ENCODE measurements at places on chromosomes 7 and 10.

- DNase-seq: no peak
Observed at GRCh38 chr7:30998180-30998579, 34.4 kb downstream of the GHRHR start.

DNA sequence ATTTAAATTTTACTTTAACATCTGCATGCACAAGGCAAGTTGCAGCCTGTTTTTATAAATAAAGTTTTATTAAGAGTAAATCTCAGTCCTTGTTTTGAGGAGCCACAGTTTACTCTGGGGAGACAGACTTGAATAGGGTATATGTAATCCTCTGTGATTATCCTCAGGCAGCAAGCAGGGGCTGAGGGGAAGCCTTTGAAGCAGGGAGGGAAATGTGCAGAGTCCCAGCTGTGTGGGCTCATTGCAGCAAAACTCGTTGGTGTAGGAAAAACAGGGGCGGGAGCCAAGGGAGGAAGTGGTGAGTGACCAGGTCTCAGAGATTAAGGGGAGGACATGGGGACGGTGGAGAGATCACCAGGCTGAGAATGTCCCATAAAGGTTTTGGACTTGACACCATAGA lies 34.3 kb upstream of the SMC3 start:
- DNase-seq: no peak

GRCh38 chr10:116968331-116968730 lies 36.7 kb downstream of the SHTN1 start:
- DNase-seq: no peak

DNA sequence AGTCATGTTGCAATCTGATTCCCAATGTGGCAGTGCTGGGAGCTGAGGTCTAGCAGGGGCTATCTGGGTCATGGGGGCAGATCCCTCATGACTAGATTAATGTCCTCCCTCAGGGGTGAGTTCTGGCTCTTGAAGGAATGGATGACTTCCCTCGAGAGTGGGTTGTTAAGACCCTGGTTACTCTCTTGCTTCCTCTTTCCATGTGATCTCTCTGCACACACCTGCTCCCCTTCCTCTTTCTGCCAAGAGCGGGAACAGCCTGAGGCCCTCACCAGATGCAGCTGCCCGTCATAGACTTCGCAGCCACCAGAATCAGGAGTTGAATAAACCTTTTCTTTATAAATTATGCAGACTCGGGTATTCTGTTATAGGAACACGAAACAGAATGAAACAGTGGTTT lies 37.8 kb downstream of the SFMBT2 start:
- DNase-seq: no peak

DNA sequence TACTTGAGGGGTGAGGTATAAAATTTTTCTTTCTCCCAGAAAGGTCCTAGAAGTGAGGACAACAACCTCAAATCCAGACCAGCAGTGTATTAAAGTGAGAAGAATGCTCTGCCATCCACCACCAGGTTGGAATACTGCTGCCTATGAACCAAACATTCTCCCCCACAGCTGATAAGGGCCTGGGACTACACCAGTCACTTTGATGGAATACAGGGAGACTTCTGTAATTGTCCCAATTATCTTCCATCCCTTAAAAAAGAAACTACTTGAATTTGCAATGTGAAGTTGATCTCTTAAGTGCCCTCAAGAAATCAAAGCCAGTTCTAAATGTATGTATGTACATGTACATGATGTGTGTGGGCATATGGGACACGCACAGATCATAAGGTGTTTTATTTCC lies 3.0 kb downstream of the TBX20 start:
- DNase-seq: no peak

DNA sequence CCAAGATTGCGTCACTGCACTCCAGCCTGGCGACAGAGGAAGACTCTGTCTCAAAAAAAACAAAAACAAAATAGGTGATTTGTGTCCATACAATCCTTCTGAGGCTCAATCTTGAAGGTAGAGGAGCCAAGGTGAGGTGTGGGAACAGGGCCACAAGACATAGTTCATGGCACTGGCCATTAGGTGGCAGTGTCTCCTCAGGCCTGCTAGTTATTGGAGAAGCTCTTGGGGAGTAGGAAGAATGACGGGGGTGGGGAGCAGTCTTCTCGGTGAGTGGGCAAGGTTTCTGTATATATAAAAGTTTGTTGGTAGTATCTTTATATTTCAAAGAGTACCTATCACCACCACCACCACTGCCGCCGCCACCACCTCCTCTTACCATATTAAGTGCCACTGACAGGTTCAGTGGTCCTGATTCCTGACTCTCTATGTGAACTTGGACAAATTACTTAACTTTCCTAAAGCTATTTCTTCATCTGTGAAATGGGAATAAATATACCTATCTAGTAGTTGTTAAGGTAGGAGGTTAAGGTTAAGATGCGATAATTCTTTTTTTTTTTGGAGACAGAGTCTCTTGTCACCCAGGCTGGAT lies 24.0 kb downstream of the CCSER2 start:
- peak; percentile 63 for DNase-seq

DNA sequence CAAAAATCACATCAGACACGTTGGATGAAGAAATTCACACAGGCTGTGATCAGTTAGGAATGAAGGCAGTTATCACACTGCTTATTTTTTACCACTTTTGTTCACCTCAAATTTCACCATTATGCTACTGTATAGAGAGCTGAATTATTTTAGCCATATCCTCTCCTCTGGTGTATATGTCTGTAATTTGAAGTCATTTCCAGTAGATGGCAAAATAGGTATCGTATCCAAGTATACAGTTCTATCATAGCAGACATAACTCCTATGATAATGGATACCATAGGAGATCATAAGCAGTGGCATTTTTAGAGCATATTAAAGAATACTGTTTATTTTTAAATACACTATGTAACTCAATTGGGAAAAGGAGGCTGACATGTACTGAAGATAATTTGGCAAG lies 909.7 kb downstream of the DNAJB9 start:
- DNase-seq: no peak

DNA sequence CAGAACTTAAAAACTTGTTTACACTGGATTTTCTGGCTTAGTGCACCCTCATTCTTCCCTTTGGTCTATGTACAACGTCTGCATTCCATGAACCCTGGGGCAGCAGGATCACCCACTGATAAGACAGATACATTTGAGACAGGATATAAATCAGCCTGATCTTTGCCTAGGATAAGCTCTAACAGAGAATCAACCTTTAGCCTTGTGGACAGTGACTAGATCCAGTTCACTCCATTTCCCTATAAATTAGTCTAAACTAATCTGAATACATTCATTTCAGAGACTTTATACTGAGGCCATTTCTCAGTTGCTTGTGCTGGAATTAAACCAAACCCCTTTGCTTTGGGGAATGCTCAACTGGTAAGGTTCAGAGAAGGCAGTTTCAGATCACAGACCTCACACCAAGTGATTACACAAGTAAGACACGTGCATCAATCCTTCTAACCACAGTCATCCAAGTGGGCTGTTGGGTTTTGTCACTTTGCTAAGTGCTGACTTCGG lies 639.8 kb upstream of the FZD8 start:
- DNase-seq: no peak

GRCh38 chr7:85940798-85941197 lies 702.9 kb upstream of the GRM3 start:
- no peak for DNase-seq

DNA sequence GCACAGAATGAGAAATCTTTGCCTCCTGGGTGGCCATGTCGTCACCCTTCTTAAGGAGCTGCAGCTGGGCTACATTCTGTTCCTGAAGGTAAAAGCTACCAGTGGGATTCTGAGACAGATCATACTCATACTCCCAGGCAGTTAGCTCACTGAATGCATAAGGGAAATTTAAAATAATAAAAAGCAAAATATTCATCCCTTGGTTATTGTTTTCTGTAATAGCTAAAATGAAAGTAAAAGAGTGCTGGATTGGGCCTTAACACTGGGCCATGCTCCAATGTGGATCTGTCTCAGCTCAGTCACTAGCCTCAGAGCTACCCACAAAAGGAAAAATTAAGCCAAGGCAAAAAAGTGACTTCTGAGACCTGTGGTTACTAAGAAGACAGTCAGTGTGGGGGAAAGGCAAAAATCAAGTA lies 8.9 kb upstream of the DYNC2I1 start:
- no peak for DNase-seq

- no peak for DNase-seq
Observed at GRCh38 chr10:7945469-7946187, 108.9 kb upstream of the GATA3 start.

GRCh38 chr7:51316666-51317581 lies at the start of gene COBL:
COBL (minus strand) TSS chr7:51316809; CDS start chr7:51316633, 176 bp downstream.
- no peak for DNase-seq

GRCh38 chr7:87591211-87591610 lies 9.5 kb downstream of the ABCB1 start:
- no peak for DNase-seq

GRCh38 chr10:15419279-15419874 lies 48.3 kb upstream of the FAM171A1 start:
- no peak for DNase-seq
